ENCODE measurements at places on chromosomes 7 and 10.

- DNase-seq = no peak
Measured at GRCh38 chr7:152176797-152177196, 151.3 kb downstream of the GALNT11 start.

GRCh38 chr10:122267849-122268737 is 3.0 kb upstream of the BTBD16 start:
- no peak for DNase-seq

- no peak for DNase-seq
Measured at GRCh38 chr7:16564023-16564380, 37.4 kb downstream of the LRRC72 start.

- no peak for DNase-seq
Measured at GRCh38 chr7:34417781-34418180, 240.2 kb upstream of the NPSR1 start.

GRCh38 chr7:6227294-6227846 is 45.1 kb downstream of the CYTH3 start:
- DNase-seq = no peak

GRCh38 chr10:129541200-129541599 is 74.2 kb downstream of the MGMT start:
- DNase-seq = no peak

- no peak for DNase-seq
Measured at GRCh38 chr7:49848211-49848841, 74.9 kb downstream of the VWC2 start.

All from NCI-H774 (cell line).